Thoracic aorta (tissue), 2 donors: ENCODE measurements at places on chromosomes 5 and 9. TPM values are rescaled to one million over a fixed set of nuclear protein-coding genes. Genes with fewer than 3 reads are reported as not detected.

GRCh38 chr9:109052416-109052815 lies 39.1 kb upstream of the CTNNAL1 start:
- DNase-seq, result no peak

GRCh38 chr9:110371411-110372007 lies 33.8 kb upstream of the TXNDC8 start:
- DNase-seq, result no peak

CYSRT1 gene
- not detected for total RNA-seq

- DNase-seq, result no peak
These were observed 1.9 kb upstream of the EIF4EBP3 start for GRCh38 chr5:140545606-140546005.

- DNase-seq, result no peak
These were observed 4.9 kb downstream of the NEK6 start for GRCh38 chr9:124262649-124262972.

DNA sequence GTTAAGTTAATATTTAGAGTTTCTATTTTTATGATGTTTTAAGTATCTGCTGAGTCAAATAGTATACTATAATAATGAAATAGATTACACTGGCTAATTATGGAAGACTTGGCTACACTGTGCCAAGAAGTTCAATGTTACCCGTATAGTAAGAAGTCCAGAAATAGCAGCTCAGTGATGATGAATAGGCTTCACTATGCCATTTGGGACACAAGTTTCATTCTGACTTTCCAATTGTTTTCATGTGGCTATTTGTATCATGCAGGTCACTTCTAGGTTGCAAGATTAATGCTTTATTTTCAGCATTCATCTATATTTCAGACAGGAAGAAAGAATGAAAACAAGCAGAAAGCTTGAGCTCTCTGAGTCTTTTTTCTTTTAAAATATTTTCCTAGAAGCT lies 194.5 kb upstream of the RIOK2 start:
- DNase-seq, result no peak

DDX4 gene
- not detected for total RNA-seq

- DNase-seq, result no peak
These were observed 15.3 kb downstream of the ALDH1A1 start for GRCh38 chr9:72937545-72937944.

DNA sequence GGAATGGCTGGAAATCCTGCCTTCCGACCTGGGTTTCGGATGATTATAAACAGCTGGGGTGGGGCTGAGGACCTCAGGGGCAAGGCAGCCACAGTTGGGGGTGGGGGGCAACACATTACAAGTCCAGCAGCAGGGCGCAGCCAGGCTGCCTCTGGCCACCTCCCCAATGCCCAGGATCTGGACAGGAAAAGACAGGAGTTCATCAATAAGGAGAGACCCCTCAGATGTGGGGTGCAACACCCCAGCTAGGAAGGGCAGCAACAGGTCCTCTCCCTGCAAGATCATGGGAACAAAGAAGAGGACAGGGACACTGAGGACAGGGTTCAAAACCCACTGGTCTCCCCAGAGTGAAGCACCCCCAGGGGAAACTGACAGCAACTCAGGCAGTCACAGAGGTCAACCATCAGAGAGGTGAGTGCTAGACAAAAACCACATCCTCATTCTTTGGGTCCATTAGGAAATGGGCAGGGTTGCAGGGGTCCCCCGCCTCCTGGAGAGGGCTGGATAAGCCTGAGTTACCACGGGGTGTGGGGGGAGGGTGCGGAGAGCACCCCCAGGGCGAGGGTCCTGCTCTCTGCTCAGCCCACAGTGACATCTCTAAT lies 33.5 kb downstream of the SEMA4D start:
- DNase-seq, result no peak
